Motor neuron (in vitro differentiated cells): ENCODE measurements at places on chromosomes 16 and 17. TPM values are rescaled to one million over a fixed set of nuclear protein-coding genes. Genes with fewer than 3 reads are reported as not detected.
A peak's percentile ranks its signal among the peaks of the same experiment; 100 is the strongest.

GRCh38 chr17:70276906-70277305, 107.6 kb downstream of the KCNJ2 start:
- ATAC-seq, result no peak

- peak; percentile 76 for ATAC-seq
Measured at GRCh38 chr16:56950881-56951771, 10.6 kb upstream of the CETP start.

Gene BRIP1
- 1.0 and 1.6 TPM in 2 replicates for total RNA-seq

Gene DUS2
- 17.9 and 21.1 TPM in 2 replicates for total RNA-seq

Gene HEATR9
- not detected in 2 replicates for total RNA-seq

Gene MEFV
- total RNA-seq, result 0.05 and 0.25 TPM in 2 replicates

- peak; percentile 64 for ATAC-seq
Measured at GRCh38 chr17:28812748-28813377, 29.7 kb downstream of the FAM222B start.

DNA sequence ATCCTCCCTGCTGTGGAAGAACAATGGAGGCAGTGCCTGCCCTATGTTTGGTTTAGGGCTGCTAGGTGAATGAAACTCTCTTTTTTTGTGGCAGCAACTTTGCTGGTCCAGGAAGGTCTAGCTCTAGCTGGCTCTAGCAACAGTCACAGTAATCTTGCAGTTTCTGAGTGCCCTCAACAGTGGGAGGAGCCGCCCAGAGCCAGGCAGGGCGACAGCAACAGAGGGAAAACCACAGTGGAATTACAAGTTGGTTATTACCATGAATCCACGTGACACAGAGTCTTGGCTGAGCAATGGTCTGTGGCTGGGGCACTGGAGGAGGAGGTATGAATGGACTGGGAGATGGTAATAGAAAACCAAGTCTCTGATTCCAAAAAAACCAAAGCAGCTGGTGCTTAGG, 10.3 kb downstream of the HSPB9 start:
- ATAC-seq, result peak; percentile 99

Gene KCNH4
- 0.21 TPM in 1 of 2 replicates, not detected in the other for total RNA-seq

DNA sequence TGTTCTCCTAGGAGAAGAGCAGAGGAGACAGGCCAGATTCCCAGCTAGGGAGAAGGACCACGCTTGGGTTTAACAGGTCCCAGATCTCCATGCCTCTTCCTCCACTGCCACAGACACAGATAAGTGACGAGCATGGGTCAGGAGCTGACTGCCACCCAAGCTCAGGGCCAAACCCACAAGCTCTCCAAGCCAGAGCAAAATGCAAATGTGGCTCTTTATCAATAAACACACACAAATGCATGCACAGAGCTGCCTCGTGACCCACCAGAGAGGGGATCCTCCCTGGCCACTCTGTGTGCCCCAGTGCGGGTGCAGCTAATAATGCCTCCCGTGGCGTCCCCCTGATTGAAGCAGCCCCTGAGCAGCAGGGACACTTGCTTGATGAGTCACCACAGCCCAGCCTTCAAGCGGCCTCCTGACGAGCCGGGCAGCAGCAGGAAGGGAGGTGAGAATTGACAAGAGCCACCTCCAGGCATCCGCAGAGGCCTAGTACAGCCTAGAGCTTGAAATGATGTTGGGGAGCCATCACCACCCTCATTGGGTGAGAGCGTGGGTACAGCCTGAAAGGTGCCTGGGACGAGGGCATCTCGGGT, 143.9 kb downstream of the CCDC182 start:
- peak; percentile 15 for ATAC-seq

Gene GINS2
- 11.7 and 17.1 TPM in 2 replicates for total RNA-seq

GRCh38 chr16:81035975-81036750, 521 bp downstream of the ATMIN start:
- peak; percentile 70 for ATAC-seq

DNA sequence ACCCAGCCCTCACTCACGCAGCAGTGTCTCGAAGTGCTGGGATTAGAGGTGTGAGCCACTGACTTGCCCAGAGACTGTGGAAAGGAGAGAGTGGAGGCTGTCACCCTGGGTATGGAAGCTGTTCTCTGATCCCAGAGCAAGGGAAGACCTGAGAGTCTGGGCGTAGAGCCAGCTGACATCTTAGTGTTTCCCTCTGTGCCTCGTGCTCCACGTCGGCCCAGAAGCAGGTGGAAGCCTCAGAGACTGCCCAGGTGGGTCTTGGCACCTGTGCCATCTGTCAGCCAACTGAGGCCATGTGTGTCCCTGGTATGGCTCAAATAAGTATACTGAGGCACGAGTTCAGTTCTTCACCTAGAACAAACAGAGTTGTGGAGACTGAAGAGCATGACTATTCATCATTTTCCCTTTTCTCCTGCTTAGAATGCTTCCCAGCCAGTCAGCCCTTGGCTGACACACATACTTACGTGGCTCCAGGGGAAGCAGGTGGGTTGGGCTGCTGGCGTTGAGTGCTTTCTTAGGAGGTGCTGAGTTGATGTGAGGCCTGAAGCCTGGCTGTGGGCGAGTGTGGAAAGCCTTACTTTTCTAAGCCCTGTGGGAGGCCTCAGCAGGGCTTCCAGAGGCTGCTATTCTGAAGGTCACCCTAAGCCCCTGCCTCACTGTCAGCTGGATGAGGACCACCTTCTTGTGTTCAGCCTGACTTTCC, 8.1 kb downstream of the CTRL start:
- no peak for ATAC-seq

Gene WNT9B
- total RNA-seq, result 0.14 and 0.21 TPM in 2 replicates

Gene ENPP7
- total RNA-seq, result 0.26 TPM in 1 of 2 replicates, not detected in the other

Gene C16orf74
- total RNA-seq, result 0.86 and 2.4 TPM in 2 replicates

GRCh38 chr17:35536664-35537171, 760 bp downstream of the SLFN12L start:
- no peak for ATAC-seq

Gene NOMO2
- total RNA-seq, result 92.4 and 96.2 TPM in 2 replicates

- peak; percentile 89 for ATAC-seq
Measured at GRCh38 chr17:59859444-59860025, 33.2 kb downstream of the TUBD1 start.

Gene C1QTNF8
- total RNA-seq, result not detected in 2 replicates
